Upper lobe of right lung (tissue), 1 donor: ENCODE measurements at places on chromosomes 16 and 17. TPM values are rescaled to one million over a fixed set of nuclear protein-coding genes. Genes with fewer than 3 reads are reported as not detected.

DNA sequence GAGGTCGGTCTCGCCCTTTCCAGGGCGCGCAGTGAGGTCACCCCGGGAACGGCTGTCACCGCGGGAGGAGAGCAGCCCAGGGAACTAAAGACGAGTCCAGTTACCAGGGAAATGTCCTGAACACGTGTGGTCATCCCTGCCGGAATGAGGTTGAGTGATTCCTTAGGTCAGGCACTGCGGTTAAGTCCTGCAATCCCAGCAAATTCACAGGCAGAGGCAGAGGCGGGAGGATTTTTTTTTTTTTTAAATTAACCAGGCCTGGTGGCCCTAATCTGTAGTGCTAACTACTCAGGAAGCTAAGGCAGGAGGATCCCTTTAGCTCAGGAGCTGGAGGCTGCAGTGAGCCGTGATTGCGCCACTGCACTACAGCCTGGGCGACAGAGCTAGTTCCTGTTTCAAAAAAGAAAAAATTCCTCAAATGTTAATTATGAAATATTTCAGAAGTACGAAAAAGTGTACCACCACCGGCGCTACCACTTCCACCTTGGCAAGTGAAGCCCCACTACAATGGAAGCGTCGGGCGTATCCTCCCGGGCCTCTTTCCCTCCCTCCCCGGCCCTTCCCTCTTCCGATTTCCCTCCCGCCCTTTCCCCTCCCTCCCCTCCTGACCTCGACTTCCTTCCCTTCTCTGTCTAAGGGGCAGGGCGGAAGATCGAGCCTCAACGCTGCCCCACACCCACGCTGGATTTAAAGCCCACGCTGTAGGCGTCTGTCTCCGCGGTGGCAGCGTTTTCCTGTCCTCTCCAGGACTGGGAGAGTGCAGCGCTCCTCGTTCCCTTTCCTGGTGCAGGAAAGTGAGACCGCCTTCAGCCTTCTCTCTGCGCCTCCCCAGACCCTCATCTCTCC, 27.3 kb downstream of the SLFN11 start:
- peak; percentile 85 for DNase-seq
- peak overlapping the region; percentile 78 for H3K27ac ChIP-seq
- peaks cover 6% of the 10 kb centered on the region for H3K36me3 ChIP-seq
- H3K27me3 ChIP-seq: no peaks in the 10 kb centered on the region
- H3K4me1 ChIP-seq: peaks cover 18% of the 10 kb centered on the region
- H3K4me3 ChIP-seq: peak overlapping the region; percentile 55

- no peak overlapping the region for H3K27ac ChIP-seq
- H3K4me1 ChIP-seq: peaks cover 9% of the 10 kb centered on the region
- H3K36me3 ChIP-seq: peaks cover 37% of the 10 kb centered on the region
- no peak for DNase-seq
These were observed 6.0 kb downstream of the PDP2 start for GRCh38 chr16:66886321-66886720.

DNA sequence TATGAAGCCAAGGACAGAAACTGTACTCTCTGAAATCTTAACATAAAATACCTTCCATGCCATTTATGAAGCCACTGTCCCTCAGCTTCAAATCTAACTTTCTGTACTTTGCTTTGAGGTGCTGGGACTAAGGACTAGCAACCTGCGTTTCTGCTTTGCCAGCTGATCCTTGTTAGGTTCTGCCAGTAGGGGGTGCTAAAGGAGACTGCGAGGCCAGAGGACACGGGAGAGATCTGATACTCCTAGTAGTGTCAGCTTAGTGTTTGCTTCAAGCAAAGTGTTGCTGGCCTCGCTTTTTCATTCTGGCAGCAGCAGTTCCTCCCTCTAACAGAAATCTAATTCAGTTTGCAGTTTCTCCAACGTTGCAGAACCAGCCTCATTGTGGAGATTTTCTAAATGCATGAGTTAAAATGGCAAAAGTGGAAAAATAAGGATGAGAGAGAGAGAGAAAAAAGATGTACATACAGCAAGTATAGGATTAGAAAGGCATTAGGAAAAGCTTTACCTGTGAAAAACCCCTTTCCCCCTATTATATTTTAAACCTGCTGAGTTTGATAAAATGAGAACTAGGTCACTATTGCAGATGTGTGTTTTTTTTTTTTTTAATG, 297.5 kb downstream of the CA10 start:
- no peak overlapping the region for H3K27ac ChIP-seq
- H3K4me3 ChIP-seq: no peak overlapping the region
- H3K36me3 ChIP-seq: no peaks in the 10 kb centered on the region
- no peaks in the 10 kb centered on the region for H3K4me1 ChIP-seq
- H3K27me3 ChIP-seq: no peaks in the 10 kb centered on the region
- no peak for DNase-seq

- H3K4me1 ChIP-seq: no peaks in the 10 kb centered on the region
- no peak overlapping the region for H3K27ac ChIP-seq
- H3K36me3 ChIP-seq: no peaks in the 10 kb centered on the region
- H3K27me3 ChIP-seq: no peaks in the 10 kb centered on the region
- no peak overlapping the region for H3K4me3 ChIP-seq
- no peak for DNase-seq
These were observed 17.0 kb downstream of the CRYM start for GRCh38 chr16:21260870-21261791.

DNA sequence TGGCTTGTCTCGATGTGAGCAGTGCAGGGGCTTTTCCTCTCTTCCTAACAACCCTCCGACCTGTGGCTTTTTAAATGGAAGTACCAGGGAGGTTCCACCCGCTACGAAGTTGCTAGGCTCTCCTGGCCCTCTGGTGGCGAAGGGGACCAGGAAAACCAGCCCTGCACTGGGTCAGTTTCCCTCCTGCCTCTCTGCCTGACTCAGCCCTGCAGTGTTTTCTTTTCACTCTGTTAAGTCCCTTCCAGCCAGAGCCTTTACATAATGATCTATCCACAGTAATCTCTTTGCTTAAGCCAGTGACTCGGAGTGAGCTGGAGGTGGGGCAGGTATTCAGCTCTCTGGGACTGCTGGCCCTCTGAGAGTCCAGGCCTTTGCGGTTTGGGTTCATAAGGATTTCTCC, 331.3 kb upstream of the EEF2KMT start:
- no peaks in the 10 kb centered on the region for H3K4me1 ChIP-seq
- no peak overlapping the region for H3K27ac ChIP-seq
- no peaks in the 10 kb centered on the region for H3K36me3 ChIP-seq
- H3K27me3 ChIP-seq: no peaks in the 10 kb centered on the region

GRCh38 chr16:66605979-66606751, 1.7 kb downstream of the CMTM3 start:
- H3K4me1 ChIP-seq: peaks cover 15% of the 10 kb centered on the region
- H3K4me3 ChIP-seq: peak overlapping the region; percentile 78
- H3K36me3 ChIP-seq: peaks cover 16% of the 10 kb centered on the region
- no peak for DNase-seq
- H3K27ac ChIP-seq: peak overlapping the region; percentile 89

DNA sequence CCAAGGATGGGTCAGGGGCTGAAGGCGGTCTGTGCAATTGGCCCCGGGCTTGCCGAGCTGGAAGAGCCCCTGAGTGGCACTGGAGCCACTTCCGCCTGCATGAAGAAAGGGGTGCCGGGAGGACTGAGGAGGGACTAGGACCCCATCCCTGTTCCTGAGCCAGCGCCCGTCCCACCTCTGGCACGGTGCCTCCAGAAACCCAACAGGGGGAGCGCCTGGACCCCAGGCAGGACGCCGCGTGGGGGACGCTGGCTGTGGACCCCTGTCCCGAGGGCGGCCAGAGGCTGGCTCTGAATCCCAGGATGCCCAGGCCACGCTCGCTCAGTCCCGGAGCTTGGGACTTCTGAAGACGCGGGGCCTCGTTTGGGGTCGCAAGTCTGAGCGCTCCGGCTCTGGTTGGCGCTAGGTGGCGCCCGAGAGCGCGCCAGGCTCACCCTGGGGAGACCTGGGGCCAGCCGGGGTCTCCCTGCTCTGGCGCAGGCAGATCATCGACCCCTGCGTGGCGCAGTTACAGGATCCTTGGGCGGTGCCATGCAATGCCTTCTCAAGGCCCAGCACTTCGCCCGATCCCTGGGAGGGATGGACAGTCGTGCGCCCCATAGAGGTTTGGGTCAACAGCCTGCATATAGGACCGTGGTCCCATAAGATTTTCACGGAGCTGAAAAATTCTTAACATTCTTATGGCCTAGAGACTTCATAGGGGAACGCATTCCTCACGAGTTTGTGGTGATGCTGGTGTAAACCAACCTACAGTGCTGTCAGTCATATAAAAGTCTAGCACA, 58.5 kb upstream of the CREBBP start:
- DNase-seq: peak; percentile 83
- H3K27me3 ChIP-seq: no peaks in the 10 kb centered on the region
- peaks cover 13% of the 10 kb centered on the region for H3K4me1 ChIP-seq
- H3K4me3 ChIP-seq: peak overlapping the region; percentile 56

DNA sequence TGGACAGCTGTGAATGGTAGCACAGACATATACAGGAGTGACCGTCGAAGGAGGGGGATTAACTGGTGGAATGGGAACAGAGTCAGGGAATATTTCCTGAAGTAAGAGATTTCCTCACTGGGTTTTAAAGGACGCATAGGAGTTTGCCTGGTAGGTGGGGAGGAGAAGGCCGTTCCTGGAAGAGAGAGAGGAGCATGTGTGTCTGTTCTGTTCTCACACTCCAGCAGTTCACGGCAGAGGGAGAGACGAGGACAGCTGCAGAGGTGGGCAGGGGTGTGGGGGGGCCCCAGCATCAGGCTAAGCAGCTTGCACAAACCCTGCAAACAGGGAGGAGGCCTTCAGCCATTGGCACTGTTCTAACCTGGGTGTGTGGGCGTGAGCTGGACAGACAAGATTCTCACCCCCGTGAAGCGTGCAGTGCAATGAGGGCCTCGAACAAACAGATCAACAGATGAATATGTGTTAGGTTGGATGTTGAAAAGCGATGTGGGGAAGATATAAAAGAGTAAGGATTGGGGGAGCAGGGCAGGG, 85.3 kb upstream of the GSE1 start:
- no peak overlapping the region for H3K27ac ChIP-seq
- DNase-seq: no peak
- H3K27me3 ChIP-seq: no peaks in the 10 kb centered on the region
- no peak overlapping the region for H3K4me3 ChIP-seq
- peaks cover 29% of the 10 kb centered on the region for H3K4me1 ChIP-seq
- no peaks in the 10 kb centered on the region for H3K36me3 ChIP-seq

- no peak overlapping the region for H3K27ac ChIP-seq
- DNase-seq: no peak
- H3K27me3 ChIP-seq: no peaks in the 10 kb centered on the region
These were observed 450.6 kb upstream of the PSMD7 start for GRCh38 chr16:73846007-73846330.

- no peak for DNase-seq
- peaks cover 60% of the 10 kb centered on the region for H3K4me1 ChIP-seq
- H3K27ac ChIP-seq: peak overlapping the region; percentile 32
- no peaks in the 10 kb centered on the region for H3K27me3 ChIP-seq
- peaks cover 60% of the 10 kb centered on the region for H3K36me3 ChIP-seq
These were observed 37.8 kb downstream of the YWHAE start for GRCh38 chr17:1362065-1362848.

DNA sequence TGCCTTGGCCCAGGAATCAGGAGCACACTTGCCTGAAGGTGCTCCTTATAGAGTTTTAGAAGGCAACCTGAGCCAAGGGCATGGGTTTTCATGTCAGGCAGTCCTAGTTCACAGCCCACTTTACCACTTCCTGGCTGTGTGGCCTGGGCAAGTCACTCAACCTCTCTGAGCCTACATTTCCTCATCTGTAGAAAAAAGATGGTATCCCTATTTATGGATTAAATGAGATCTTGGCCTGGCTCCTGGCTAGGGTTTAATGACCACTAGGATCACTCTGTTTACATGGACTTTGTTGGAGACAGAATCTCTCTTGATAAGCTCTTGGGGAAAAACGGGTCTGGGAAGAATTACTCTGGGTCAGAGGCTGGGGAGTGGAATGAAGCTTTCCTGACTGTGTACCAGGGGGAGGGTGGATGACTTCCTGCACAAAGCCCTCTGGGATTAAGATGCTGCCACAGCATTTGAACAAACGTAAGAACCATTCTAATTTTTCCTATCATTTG, 2.3 kb downstream of the MT2A start:
- peak overlapping the region; percentile 97 for H3K27ac ChIP-seq
- peak overlapping the region; percentile 75 for H3K4me3 ChIP-seq
- H3K36me3 ChIP-seq: no peaks in the 10 kb centered on the region

GDE1 gene
- total RNA-seq: 75.3 TPM

DNA sequence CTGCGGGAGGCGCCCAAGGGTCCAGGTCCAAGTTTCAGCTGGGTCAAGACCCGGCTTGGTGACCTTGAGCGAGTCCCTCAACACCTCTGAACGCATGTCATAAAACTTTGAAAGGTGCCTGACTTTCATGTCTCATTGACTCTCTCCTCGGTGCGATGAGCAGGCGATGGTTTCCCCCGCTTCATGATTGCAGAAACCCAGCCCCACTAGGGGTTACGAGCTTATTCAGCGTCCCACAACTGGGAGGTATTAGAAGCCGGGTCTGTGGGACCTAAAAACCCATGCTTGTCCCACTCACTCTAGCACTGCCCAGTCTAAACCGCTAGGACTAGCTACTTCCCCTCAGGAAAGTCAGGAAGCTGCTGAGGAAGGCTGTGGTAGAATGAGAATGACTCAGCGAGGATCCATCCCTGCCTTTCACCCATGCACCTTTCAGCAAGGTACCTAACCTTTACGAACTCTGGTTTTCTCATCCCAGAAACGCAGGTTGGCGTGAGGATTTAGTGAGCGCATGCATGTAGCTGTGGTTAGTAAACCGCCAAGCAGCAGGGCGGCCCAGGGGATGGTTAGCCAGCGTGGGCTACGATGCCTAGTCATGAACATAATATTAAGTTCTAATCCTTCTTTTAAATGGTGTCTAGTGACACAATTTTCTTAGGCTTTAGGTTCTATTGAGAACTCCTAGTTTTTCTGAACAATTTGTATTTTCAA, 26.2 kb upstream of the RFFL start:
- no peaks in the 10 kb centered on the region for H3K27me3 ChIP-seq
- H3K4me3 ChIP-seq: peak overlapping the region; percentile 90
- H3K4me1 ChIP-seq: peaks cover 4% of the 10 kb centered on the region

CYBA gene
- total RNA-seq: 257 TPM

MOSMO gene
- 11.4 TPM for total RNA-seq
